ENCODE measurements at places on chromosomes 1 and 21. TPM values are rescaled to one million over a fixed set of nuclear protein-coding genes. Genes with fewer than 3 reads are reported as not detected.

Gene NMNAT2
- not detected for total RNA-seq

Gene CHI3L2
- total RNA-seq: 13.0 TPM

Gene PIGV
- total RNA-seq: 9.7 TPM

Gene LCE6A
- total RNA-seq: not detected

GRCh38 chr1:232524056-232524455, 105.9 kb downstream of the SIPA1L2 start:
- no peaks in the 10 kb centered on the region for H3K36me3 ChIP-seq
- no peaks in the 10 kb centered on the region for H3K27me3 ChIP-seq
- DNase-seq: no peak
- H3K4me1 ChIP-seq: peaks cover 6% of the 10 kb centered on the region
- H3K4me3 ChIP-seq: no peak overlapping the region

- no peak overlapping the region for H3K27ac ChIP-seq
- peaks cover 14% of the 10 kb centered on the region for H3K4me1 ChIP-seq
- peaks cover 2% of the 10 kb centered on the region for H3K27me3 ChIP-seq
- no peak for DNase-seq
Observed at GRCh38 chr1:31374511-31375196, 1.8 kb upstream of the FABP3 start.

GRCh38 chr1:78676993-78677392, 27.4 kb downstream of the IFI44 start:
- H3K27me3 ChIP-seq: peaks cover 9% of the 10 kb centered on the region
- peaks cover 28% of the 10 kb centered on the region for H3K4me1 ChIP-seq
- no peak overlapping the region for H3K27ac ChIP-seq
- no peak for DNase-seq
- H3K4me3 ChIP-seq: no peak overlapping the region

DNA sequence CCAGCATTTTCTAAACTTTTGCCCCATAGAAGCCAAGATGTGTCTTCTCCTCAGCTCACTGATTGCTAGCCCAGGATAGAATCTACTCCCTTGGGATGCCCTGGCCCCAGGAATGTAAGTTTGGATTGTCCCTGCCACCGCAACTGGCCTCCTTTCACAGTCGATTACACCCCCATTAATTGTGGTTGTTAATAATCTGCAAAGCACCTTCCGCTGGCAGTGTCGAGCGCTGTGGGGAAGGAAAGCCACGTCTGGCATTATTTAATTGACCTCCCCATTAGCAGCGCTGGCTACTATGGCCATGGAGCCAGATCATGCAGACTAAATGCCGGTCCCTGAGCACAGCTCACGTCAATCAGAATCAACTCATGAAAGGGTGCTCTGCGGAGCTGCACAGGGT, 597.3 kb upstream of the PLXNA2 start:
- no peak overlapping the region for H3K27ac ChIP-seq
- H3K4me1 ChIP-seq: no peaks in the 10 kb centered on the region
- no peak for DNase-seq
- H3K4me3 ChIP-seq: no peak overlapping the region
- no peaks in the 10 kb centered on the region for H3K27me3 ChIP-seq
- H3K36me3 ChIP-seq: no peaks in the 10 kb centered on the region

DNA sequence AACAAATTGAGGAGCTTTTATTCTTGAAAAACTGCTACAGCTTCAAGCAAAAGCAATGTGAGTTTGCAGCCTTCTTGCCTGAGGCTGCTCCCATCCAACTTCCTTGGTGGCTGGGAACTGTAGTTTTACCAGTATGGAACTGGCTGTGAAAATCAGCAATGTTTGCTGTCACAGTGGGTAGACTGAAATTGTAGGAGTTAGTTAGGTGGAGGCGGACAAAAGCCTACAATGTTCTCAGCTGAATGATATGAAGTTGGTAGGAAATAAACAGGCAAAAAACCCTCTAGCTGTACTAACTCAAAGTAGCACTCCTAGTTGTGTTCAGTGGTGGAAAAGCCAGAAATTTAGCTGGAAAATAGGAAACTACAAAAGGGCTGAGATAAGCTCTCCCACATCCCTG, 18.5 kb downstream of the HAX1 start:
- DNase-seq: no peak
- H3K27me3 ChIP-seq: peaks cover 5% of the 10 kb centered on the region
- no peaks in the 10 kb centered on the region for H3K4me1 ChIP-seq
- H3K36me3 ChIP-seq: peaks cover 8% of the 10 kb centered on the region
- no peak overlapping the region for H3K27ac ChIP-seq
- H3K4me3 ChIP-seq: no peak overlapping the region

- peak overlapping the region; percentile 73 for H3K27ac ChIP-seq
- peaks cover 54% of the 10 kb centered on the region for H3K4me1 ChIP-seq
- no peaks in the 10 kb centered on the region for H3K27me3 ChIP-seq
- H3K36me3 ChIP-seq: peaks cover 24% of the 10 kb centered on the region
- no peak overlapping the region for H3K4me3 ChIP-seq
Observed at GRCh38 chr1:8397511-8397910, 79.6 kb downstream of the SLC45A1 start.

- H3K4me3 ChIP-seq: no peak overlapping the region
- H3K27ac ChIP-seq: no peak overlapping the region
- H3K4me1 ChIP-seq: no peaks in the 10 kb centered on the region
- peaks cover 34% of the 10 kb centered on the region for H3K36me3 ChIP-seq
Observed at GRCh38 chr1:12279728-12280464, 50.1 kb downstream of the VPS13D start.

DNA sequence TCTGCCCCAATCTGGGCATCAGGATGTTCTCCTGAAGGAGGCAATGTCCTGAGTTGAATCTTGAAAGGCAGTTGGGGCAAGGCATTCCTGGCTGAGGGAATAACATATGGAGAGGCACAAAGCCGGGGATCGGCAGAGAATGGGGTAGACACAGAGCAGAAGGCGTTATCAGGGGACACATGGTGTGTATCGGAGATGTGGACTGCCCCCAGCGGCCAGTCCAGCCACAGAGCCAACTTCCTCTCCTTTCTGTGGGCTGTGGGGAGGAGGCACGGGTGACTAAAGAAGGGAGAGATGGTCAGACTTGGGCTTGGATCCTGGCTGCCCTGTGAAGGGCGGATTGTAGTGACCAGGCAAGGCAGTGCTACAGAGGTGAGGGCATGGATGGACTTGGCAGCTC, 32.1 kb downstream of the FOXD2 start:
- no peaks in the 10 kb centered on the region for H3K36me3 ChIP-seq
- no peaks in the 10 kb centered on the region for H3K4me1 ChIP-seq
- H3K4me3 ChIP-seq: no peak overlapping the region
- H3K27ac ChIP-seq: no peak overlapping the region
- H3K27me3 ChIP-seq: peaks cover 4% of the 10 kb centered on the region
- no peak for DNase-seq

DNA sequence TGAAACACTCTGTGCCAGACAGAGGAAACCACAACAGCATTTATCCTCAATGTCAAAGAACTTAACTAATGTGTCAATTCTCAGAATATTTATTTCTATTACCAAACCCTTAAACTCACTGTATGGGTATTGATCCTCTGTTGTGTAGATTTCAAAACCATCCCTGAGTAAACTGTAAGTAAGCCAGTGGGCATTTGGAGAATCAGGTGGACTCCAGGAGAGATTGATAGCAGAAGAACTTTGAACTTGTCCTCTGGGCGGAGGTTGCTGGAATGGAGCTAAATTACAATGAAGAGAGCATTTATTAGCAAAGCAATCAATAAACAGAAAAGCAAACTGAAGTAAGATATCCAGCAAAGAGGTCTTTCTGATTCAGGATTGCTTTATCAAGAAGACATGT, 216.1 kb downstream of the USH2A start:
- no peak for DNase-seq
- no peak overlapping the region for H3K4me3 ChIP-seq
- no peak overlapping the region for H3K27ac ChIP-seq
- H3K27me3 ChIP-seq: no peaks in the 10 kb centered on the region
- no peaks in the 10 kb centered on the region for H3K36me3 ChIP-seq

GRCh38 chr1:1063945-1064831, 9.9 kb downstream of the RNF223 start:
- peak; percentile 95 for DNase-seq
- peaks cover 2% of the 10 kb centered on the region for H3K36me3 ChIP-seq
- peak overlapping the region; percentile 61 for H3K27ac ChIP-seq
- peaks cover 38% of the 10 kb centered on the region for H3K4me1 ChIP-seq
- H3K4me3 ChIP-seq: peak overlapping the region; percentile 70

DNA sequence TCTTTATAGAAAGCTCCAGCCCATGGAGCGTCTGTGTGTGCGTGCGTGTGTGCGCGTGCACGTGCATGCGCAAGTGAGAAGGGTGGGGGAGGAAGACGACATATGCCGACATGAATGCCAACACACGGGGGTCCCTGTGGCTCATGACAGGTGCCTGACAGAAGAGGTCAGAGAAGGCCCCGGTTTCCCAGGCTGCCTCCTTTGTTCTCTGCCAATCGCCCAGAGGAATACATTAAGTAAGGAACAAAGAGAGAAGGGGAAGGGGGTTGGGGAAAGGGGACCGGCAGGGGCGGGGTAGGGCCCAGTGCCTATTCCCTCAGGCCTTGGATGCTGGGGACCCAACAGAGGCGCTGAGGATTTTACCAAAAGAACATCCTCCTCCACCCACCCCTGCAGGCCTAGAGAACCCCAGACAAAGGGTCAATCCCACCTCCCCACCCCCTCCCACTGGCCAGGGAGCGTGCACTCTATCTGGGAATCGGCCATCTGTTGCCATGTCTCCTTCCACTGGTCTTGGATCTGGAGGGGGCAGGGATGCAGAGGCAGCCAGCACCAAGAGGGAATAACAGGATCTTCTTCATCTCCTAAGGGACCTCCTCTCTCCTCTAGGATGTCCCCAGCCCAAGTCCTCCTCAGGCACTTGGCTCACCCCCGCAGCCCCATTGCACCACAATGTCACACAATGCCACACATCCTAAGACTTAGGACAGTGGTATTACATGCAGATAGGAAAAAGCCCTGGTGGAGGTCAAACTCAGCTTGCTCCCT, 39.4 kb downstream of the PIK3C2B start:
- peaks cover 23% of the 10 kb centered on the region for H3K4me1 ChIP-seq
- H3K4me3 ChIP-seq: no peak overlapping the region
- peaks cover 24% of the 10 kb centered on the region for H3K36me3 ChIP-seq
- no peaks in the 10 kb centered on the region for H3K27me3 ChIP-seq
- peak overlapping the region; percentile 21 for H3K27ac ChIP-seq

- no peaks in the 10 kb centered on the region for H3K27me3 ChIP-seq
- no peaks in the 10 kb centered on the region for H3K36me3 ChIP-seq
- H3K4me1 ChIP-seq: peaks cover 2% of the 10 kb centered on the region
- DNase-seq: no peak
- H3K27ac ChIP-seq: no peak overlapping the region
Observed at GRCh38 chr1:46401964-46402626, 8.0 kb downstream of the FAAH start.

- no peak for DNase-seq
- peaks cover 28% of the 10 kb centered on the region for H3K27me3 ChIP-seq
- H3K27ac ChIP-seq: no peak overlapping the region
Observed at GRCh38 chr1:203368624-203369451, 17.9 kb upstream of the FMOD start.

GRCh38 chr1:158732524-158732923, 12.0 kb upstream of the OR6K3 start:
- no peaks in the 10 kb centered on the region for H3K4me1 ChIP-seq
- DNase-seq: no peak
- peaks cover 7% of the 10 kb centered on the region for H3K27me3 ChIP-seq

- H3K4me3 ChIP-seq: no peak overlapping the region
- H3K27ac ChIP-seq: no peak overlapping the region
- no peaks in the 10 kb centered on the region for H3K27me3 ChIP-seq
- peaks cover 18% of the 10 kb centered on the region for H3K36me3 ChIP-seq
- no peak for DNase-seq
Observed at GRCh38 chr1:89999208-89999607, 4.3 kb downstream of the ZNF326 start.

GRCh38 chr1:20119347-20119746, at the start of gene PLA2G2D:
Gene PLA2G2D (minus strand): TSS chr1:20119536. CDS start chr1:20119498, 38 bp downstream.
- no peaks in the 10 kb centered on the region for H3K4me1 ChIP-seq
- peaks cover 27% of the 10 kb centered on the region for H3K27me3 ChIP-seq
- H3K27ac ChIP-seq: no peak within 1 kb of the TSS
- no peak within 1 kb of the TSS for H3K4me3 ChIP-seq

DNA sequence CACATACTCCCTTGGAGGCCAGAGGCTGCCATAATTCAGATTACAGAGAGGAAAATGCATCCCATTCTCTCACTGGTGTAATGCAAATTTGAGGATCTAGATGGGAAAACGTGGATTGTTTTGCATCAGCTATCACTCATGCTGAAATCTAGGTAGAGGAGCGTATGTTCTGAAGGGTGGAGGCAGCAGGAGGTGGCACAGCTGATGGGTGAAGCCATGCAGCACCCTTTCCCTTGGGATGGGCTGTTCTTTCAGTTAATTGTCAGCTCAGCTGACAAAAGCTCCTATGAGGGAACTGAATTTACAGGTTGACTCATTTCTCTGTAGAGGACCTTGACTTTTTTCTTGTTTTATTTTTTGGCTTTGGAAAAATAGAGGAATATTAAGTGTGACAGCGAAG, 41.8 kb downstream of the CAMTA1 start:
- H3K27me3 ChIP-seq: no peaks in the 10 kb centered on the region
- no peak for DNase-seq
- H3K27ac ChIP-seq: no peak overlapping the region
- H3K36me3 ChIP-seq: peaks cover 3% of the 10 kb centered on the region
- no peak overlapping the region for H3K4me3 ChIP-seq
- H3K4me1 ChIP-seq: peaks cover 5% of the 10 kb centered on the region

DNA sequence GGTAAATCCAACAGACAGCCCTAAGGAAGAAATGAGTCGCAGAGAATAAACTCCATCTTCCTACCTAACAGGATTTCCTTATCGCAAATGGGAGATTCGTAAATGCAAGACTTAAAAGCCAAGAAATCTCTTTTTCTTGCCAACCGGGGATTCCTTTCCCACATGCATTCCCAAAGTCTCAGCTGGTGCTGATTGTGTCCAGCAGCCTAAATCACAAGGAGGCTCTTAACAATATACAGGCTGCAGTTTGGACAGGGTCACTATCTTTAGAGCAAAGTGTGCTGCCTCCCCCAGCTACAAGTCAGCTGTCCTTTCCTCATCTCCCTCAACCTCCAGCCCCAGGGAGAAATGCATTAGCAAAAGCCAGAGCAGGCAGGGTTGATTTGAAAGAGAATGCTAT, 189.8 kb upstream of the PLXNA2 start:
- no peak overlapping the region for H3K4me3 ChIP-seq
- no peak overlapping the region for H3K27ac ChIP-seq
- no peaks in the 10 kb centered on the region for H3K4me1 ChIP-seq
- H3K27me3 ChIP-seq: no peaks in the 10 kb centered on the region

- no peak overlapping the region for H3K4me3 ChIP-seq
- no peak overlapping the region for H3K27ac ChIP-seq
- no peaks in the 10 kb centered on the region for H3K36me3 ChIP-seq
- no peak for DNase-seq
- H3K27me3 ChIP-seq: peaks cover 14% of the 10 kb centered on the region
Observed at GRCh38 chr1:94339206-94339927, 78.8 kb upstream of the ABCD3 start.

- H3K27ac ChIP-seq: no peak overlapping the region
- H3K36me3 ChIP-seq: no peaks in the 10 kb centered on the region
- no peak for DNase-seq
Observed at GRCh38 chr1:152244576-152245273, 20.7 kb upstream of the HRNR start.
